ENCODE measurements at places on chromosomes 2 and 18.

GRCh38 chr2:125596612-125597011, 1059.3 kb upstream of the GYPC start:
- DNase-seq = no peak

- DNase-seq = peak; percentile 22
Measured at GRCh38 chr2:79782576-79783452, 270.0 kb downstream of the CTNNA2 start.

DNA sequence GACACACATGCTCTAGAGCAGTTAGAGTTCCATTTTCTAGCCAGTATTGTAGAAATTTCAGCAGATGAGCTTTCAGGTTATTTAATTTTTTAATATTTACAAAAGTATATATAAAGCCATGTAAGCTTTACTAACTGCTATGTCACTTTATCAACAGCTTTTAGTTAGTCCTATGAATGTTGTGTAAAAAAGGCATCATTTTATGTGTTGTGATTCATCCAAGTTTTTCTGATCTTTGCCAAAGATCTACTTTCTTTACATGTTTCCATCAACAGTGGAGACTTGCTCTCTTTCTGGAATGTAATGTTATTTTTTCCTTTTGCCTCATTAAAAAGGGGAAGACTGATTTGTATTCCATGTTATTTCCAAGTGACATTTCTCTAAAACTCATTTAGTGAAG, 125.2 kb upstream of the TFPI start:
- DNase-seq = no peak

DNA sequence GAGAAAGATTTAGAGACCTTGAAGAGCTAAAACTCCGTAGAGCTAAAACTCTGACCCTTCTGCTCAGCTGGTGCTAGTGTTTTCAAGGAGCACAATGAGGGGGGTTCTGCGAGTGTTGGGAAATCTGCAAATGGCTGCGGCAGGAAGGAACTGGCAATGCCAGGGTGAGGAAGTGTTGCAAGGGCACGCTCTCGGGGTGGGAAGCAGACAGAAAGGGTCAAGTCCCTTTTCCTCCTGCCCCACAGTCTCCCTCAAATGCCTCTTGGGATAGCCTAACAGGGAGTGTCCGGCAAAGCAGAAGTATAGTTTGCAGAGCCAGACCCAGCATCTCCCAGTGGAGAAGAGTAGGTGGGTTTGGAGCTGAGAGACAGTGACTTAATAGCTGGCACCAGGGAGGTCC, 60.5 kb downstream of the NCAPH start:
- no peak for DNase-seq

GRCh38 chr2:176653479-176654443, 384.5 kb downstream of the MTX2 start:
- peak; percentile 84 for DNase-seq

DNA sequence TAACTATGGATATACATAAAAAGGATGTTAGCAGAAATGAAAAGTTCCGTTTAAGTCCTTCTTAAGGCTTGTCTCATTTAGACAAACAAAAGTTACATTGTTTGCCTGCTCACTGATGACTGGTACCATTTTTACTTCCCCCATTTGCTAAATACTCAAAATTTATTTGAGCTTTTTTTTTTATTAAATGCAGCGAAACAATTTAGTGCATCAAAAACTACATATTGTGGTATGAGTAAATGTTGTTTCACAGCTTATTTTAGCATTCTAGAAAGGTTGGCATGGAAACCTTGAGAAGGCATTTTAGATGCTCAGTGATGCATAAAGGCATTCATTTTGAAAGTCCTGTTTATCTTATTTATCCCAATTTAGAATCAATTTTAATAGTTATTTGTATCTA, 100.0 kb downstream of the MAP2 start:
- no peak for DNase-seq

Data from WERI-Rb-1 (cell line).